Naive thymus-derived CD4-positive, alpha-beta T cell (primary cell): ENCODE measurements at places on chromosomes 2 and 18.

GRCh38 chr2:148875387-148876051 is 492 bp downstream of the KIF5C start:
- no peak for DNase-seq

DNA sequence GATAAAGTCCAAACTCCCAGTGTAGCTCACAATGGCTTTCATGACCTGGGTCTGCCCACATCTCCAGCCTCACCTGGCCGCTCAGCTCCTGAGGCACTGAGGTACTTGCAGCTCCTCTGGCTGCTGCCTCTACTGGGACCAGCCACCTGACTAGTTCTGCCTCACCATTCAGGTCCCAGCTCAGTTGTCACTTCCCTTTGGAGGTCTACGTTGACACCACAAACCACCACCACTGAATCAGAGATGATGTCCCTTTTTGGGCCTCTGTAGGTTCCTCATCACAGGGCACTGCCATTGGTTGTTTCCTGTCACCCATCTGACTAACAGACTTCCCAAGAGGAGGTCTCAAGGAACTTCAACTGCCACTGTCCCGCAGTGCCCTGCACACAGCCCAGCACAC is 21.2 kb downstream of the SPP2 start:
- no peak for DNase-seq

DNA sequence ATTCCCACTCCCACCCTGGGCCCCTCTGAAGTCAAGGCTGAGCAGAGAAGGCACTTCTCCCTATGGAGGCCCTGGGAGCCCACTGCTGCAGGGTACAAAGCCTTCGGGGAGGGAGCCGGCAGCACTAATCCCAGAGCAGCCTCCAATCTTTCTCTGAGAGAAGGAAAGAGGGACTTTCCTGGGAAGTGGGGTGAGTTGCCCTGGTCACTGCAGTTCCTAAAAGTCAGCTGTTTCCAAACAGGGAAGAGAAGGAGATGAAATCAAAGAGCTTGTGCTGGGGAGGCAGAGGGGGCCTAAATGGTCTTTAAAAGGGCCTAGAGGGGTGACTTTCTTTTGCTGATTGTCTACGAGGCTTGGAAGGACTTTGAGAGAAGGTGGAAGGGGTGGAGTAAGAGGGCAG is 264.7 kb downstream of the TNS1 start:
- DNase-seq, result no peak

- no peak for DNase-seq
These were observed 105.1 kb downstream of the KCNF1 start for GRCh38 chr2:11016735-11017388.

- no peak for DNase-seq
These were observed 35.6 kb downstream of the AP1S3 start for GRCh38 chr2:223801736-223802135.

- DNase-seq, result no peak
These were observed 37.9 kb downstream of the CCDC150 start for GRCh38 chr2:196677404-196677803.

- no peak for DNase-seq
These were observed 61.8 kb downstream of the ARHGAP25 start for GRCh38 chr2:68796295-68796905.

GRCh38 chr2:46236006-46236875 is 61.0 kb upstream of the EPAS1 start:
- no peak for DNase-seq

- no peak for DNase-seq
These were observed 54.7 kb downstream of the VWC2L start for GRCh38 chr2:214465363-214466146.

GRCh38 chr18:61475931-61476330 is 142.7 kb downstream of the CDH20 start:
- DNase-seq, result no peak

- DNase-seq, result no peak
These were observed 27.8 kb upstream of the TTC39C start for GRCh38 chr18:23986600-23987359.

GRCh38 chr2:176793792-176794191 is 418.8 kb upstream of the HNRNPA3 start:
- no peak for DNase-seq

DNA sequence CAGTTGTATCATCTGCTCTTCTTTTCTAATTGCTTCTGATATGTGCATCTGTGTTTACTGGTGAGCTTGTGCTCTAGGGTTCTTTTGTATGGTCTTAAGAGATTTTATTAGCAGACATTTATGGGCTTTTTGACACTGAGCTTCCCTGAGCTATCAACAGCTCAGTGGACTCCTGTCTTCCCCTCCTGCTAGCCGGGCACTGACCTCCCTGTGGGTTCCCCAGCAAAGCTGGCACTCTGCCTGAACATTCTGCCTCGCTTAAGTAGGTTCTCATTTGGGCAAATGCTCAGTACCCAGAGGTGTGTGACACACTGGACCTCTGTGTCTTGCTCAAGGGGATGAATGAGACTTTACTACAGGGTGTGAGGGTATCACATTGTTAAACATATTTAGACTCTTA is 15.8 kb downstream of the TRAF3IP1 start:
- no peak for DNase-seq

GRCh38 chr2:127107622-127107999 is 657 bp upstream of the BIN1 start:
- no peak for DNase-seq

- DNase-seq, result no peak
These were observed 156.6 kb downstream of the DYSF start for GRCh38 chr2:71609958-71610357.

- no peak for DNase-seq
These were observed 49.1 kb downstream of the EML6 start for GRCh38 chr2:54772531-54772930.

DNA sequence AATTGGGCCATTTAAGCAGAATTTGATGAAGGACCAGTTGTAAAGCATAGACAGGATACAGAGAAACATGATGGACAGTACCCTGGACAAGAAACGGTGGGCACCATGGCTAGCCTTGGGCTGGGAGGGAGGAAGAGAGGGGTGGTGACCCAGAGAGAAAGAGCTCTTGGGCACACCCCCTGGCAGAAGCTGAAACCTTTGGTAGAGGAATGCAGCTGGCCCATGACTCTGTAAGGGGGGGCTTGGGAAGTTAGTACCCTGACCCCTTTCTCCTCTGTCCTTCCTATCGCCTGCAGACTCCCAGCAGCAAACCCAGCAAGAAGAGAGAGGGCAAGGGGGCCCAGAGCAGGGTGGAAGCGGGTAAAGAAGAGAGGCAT is 32.6 kb downstream of the MRPL44 start:
- DNase-seq, result no peak

GRCh38 chr2:187615364-187615763 is 61.1 kb upstream of the TFPI start:
- no peak for DNase-seq

- DNase-seq, result no peak
These were observed 17.0 kb downstream of the COL5A2 start for GRCh38 chr2:189162566-189162965.

- no peak for DNase-seq
These were observed 4.5 kb upstream of the GLI2 start for GRCh38 chr2:120731175-120731574.

- DNase-seq, result no peak
These were observed 63.5 kb downstream of the DCC start for GRCh38 chr18:52403291-52404021.

DNA sequence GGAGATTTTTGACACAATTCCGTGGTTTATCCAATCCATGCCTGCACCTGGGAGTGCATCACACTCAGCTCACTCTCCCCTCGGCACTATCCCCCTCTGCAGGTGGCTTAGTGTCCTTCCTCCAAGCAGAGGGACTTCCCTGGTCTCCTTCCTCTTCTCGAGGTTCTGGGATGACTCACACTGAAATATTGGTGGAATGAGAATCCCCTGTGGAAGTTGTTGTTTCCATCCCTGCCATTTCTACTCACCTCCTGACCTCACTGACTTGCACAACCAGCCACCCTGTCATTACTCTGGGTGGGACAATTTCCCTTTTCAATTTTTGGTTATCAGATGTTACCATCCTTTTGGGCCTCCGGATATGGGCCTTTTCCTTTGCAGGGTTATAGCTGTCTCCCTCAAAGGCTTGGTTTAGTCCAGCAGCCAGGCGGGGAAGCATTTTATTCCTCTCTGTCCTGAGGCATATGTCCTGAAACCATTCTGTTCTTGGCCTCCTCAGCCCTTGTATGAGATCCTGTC is 59.9 kb downstream of the PTPRM start:
- DNase-seq, result no peak

DNA sequence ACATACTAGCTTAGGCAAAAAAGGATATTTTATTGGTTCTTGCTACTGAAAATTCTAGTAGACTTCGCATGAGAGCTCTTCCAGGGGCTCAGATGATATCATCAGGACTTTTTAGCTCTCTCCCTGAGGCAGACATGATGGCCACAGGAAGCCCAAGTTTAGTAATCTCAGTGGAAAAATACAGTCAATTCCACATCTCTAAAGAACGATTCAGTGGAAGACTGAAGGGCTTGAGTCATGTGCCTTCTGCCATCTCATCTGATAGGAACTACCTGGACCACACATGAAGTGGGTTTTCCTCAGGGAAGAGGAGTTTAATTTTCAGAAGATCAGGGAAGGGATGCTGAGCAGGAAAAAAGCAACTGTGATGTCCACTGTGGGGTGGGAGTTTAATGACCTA is 117.3 kb downstream of the TTC27 start:
- DNase-seq, result no peak

GRCh38 chr2:33377048-33377447 is 99.4 kb upstream of the RASGRP3 start:
- DNase-seq, result no peak

GRCh38 chr2:42917425-42917927 is 125.1 kb upstream of the HAAO start:
- DNase-seq, result no peak

DNA sequence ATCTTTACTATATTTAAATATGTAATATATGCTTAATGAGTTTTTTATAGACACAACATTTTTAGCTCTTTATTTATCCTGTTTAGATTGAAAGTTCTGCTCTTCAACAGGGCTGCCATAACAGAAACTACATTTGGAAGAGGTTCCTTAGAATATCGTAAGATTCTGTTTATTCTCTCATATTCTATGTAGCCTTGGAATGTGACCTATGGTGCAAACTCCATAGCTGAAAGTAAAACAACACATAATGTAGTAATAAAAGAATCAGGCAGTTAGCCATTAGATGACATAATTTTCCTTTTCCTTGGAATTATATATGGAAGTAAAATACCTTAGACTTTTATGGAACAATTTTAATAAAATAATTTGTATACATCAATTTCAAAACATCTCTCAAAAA is 91.3 kb downstream of the ZNF804A start:
- DNase-seq, result no peak

GRCh38 chr2:171167352-171167997 is 6.8 kb upstream of the TLK1 start:
- DNase-seq, result no peak

DNA sequence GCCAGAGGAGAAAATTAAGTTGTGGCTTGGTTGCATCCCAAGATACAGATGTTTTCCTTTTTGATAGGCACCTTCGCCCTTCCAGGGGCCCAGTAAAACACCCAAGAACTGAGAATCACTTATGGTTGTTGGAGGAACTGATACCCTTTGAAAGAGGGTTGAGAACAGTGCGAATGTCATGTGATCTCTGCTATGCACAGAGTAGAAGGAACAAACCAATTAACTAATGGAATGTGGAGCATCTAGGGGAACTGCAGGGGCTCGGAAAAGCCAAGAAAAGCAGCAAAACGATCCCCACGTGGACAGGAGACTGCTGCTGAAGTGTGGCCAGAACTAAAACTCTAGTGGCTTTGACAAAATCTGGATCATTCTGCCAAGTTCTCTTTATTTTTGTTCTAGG is 58.8 kb downstream of the APOB start:
- no peak for DNase-seq

DNA sequence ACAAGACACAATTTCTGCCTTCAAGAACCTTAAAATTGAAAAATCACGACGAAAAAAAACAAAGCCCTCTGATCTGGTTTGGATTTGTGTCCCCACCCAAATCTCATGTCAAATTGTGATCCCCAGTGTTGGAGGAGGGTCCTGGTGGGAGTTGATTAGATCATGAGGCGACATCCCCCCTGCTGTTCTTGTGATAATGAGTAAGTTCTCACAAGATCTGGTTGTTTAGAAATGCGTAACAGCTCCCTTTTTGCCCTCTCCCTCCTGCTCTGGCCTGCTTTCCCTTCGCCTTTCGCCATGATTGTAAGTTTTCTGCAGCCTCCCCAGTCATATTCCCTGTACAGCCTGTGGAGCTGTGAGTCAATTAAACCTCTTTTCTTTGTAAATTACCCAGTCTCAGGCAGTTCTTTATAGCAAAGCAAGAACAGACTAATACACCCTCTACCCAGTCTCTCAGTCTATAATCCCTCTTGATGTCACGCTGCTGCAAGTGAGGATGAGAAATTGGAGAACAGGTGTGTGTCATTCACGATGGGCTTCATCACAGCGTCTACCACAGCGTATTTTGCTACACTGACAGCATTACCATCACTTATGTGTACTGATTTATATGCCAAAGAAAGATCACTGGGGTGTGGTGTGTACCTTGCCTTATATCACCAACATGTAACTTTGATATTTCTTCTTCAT is 330.7 kb downstream of the MTX2 start:
- DNase-seq, result no peak

- DNase-seq, result no peak
These were observed 4.0 kb downstream of the FARSB start for GRCh38 chr2:222651718-222652418.

DNA sequence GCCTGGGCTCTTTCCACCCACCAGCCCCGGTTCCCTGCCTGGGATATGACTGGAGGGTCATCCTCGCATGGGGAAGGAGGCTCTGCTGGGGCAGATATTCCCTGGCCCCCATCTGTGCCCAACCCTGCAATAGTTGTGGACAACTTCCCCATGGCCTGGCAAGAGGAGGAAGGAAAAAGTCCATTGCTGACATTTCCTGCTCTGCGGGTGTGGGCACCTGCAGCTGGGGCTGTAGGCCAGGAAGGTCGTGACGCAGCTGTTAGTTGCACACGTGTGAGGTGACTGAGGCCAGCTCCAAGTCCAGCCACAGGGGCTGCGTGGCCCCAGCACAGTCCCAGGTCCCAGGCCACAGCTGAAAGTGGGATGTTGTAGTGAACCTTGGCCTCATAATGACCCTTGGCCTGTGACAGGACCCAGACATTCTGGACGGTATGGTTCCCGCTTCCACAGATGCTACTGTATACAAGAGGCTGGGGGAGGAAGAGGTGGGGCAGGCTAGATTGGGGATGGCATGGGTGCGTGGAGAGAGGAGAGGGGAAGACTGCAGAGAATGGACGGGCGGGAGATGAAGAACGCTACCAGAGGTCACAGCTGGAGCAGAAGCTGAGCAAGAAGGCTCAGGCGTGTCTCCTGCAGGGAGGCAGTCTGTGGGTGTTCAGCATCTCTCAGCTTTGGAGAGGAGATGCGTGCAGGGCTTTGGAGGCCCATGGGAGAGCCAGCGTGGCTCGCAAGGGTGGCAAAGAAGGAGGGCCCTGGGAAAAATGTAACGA is 22.1 kb downstream of the OTOF start:
- no peak for DNase-seq

- DNase-seq, result no peak
These were observed 204.3 kb downstream of the DNAH7 start for GRCh38 chr2:195864316-195864715.

GRCh38 chr2:99205491-99205890 is 24.5 kb downstream of the MRPL30 start:
- DNase-seq, result no peak
